Gastroesophageal sphincter (tissue), 4 donors: ENCODE measurements at places on chromosomes 7 and 10.

DNA sequence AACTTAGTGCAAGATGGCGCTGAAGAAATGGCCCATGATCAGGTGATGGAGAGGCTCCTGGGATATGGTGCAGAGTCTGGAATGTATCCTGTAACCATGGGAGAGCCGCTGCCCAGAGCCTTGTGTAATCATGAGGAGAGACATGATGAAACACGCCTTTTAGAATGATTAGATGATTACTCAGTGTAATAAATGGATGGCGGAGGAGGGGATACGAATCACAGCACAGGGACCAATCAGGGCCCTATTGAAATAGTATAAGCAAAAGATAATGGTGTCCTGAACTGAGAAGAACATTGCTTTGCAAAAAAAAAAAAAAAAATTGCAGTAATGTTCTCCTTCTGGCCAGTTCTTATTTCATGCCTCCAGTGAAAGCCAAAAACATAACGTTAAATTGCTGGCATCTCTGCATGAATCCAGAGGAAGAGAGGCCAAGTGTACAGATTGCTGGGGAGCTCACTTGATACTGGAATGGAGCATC, 668.5 kb upstream of the AUTS2 start:
- peak; percentile 61 for ATAC-seq

DNA sequence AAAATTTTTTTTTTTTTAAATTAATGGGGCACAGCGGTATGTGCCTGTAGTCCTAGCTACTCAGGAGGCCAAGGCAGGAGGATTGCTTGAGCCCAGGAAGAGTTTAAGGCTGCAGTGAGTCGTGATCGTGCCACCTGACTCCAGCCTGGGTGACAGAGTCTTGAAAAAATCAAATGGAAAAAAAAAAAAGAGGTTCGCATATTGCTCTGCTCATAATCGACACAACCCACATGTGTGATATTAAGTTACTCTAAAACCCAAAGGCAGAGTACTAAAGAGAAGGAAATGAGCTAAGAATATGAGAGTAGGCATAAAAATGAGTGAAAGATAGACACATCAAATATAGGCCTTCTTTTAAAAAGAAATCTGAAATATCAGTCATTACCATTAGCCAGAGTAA, 66.3 kb downstream of the IGF2BP3 start:
- no peak for ATAC-seq

DNA sequence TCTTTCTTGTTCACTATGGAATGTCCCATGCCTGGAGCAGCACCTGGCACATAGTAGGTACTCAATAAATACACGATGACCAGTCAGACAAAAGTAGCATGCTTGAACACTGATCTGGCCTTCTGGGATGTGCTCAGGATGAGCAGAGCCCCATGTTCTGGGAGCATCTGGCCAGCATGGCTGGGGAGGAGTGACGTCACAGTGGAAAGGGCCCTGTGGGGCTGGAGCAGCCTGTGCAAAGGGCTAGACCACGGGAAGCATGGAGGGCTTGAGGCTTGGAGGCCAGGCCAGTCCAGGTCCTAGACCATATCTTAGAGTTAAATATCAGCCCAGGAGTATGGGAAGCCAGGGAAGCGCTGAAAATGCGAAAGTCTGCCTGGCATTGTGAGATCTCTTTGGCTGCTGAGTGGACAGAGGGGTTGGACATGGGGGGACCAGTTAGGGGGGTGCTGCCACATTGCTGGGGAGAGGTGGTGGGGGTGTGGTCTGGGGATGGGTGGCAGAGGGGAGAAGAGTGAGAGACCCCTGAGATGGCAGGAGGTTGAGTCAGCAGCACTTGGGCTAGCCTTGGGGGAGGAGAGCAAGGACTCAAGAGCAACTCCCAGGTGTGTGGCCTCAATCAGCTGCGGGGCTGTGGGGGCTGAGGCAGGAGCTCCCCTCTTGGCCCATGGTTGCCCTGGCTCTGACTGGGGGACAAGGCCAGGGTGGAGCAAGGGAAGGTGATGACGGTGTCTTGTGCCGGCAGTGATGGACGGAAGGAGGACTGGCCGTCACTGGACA, 34.9 kb downstream of the ZCCHC24 start:
- ATAC-seq, result no peak

DNA sequence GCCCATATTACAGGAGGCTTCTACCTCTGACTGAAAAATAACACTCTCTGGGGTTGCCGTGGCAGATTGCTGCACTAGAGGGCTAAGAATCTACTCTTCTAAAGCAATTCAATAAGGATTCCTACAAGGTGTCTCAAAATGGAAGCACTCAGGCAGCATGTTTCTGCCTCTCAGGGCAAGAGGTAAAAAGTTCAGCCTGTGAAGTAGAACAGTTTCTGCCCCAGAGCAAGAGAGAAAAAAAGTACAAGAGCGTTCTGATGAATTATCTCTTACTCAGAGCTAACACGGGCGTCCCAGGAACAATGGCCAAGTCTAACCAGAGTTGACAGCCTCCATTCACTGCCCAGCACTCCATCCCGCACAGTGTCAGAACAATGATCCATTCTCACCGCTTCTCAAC, 71.3 kb upstream of the TES start:
- ATAC-seq, result no peak

GRCh38 chr7:70502117-70502863, 629.7 kb upstream of the GALNT17 start:
- no peak for ATAC-seq

- peak; percentile 77 for ATAC-seq
Measured at GRCh38 chr10:80177781-80178636, 27.3 kb downstream of the ANXA11 start.

DNA sequence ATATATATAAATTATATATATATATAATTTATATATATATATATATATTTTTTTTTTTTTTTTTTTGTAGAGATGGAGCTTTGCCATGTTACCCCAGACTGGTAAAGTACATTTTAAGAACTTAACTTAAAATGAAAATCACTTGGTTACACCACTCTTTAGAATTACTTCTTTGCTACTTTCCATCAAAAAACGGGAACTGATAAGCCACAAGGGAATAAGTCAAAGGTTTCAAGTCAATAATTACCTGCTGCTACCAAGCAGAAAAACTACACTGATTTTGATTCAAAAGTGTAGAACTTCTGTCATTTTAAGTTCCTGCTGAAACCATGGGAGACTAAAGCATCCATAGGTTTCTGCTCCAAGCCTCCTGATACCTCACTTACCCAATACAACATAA, 12.2 kb downstream of the PPA1 start:
- no peak for ATAC-seq

DNA sequence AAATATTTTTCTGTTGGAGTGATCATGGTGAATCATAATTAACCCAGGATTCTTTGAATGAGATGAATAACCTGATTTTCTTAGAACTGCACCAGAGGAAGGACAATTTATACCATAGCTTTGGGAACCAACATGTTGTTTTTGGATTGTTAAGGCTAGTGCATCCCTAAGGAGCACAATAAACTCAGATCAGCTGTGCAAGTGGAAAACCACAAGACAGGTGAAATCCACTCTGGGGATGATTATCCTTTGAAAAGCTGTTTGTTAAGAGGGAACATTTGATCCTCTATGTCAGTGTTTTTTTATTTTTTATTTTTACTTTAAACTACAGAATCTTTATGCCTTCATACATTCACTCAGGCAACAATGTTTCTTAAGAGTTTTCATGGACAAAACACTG, 232.1 kb upstream of the PCLO start:
- no peak for ATAC-seq

DNA sequence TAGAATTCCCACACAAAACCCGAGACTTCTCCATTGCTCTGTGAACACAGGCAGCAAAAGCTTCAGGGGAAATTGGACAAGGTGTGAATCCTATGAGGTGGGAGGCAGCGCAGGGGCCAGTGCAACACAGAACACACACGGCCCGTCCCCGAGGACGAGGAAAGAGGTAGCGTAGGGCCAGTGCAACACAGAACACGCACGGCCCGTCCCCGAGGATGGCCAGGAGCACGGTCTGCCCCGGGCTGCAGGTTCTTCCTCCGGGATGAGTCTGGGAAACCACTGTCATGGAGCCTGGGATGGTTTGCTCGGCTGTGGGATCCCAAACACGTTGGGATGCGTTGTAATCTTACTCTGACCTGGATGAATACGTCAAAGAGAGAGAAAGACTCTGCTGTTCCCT, 432.1 kb downstream of the GLRX3 start:
- ATAC-seq, result no peak

DNA sequence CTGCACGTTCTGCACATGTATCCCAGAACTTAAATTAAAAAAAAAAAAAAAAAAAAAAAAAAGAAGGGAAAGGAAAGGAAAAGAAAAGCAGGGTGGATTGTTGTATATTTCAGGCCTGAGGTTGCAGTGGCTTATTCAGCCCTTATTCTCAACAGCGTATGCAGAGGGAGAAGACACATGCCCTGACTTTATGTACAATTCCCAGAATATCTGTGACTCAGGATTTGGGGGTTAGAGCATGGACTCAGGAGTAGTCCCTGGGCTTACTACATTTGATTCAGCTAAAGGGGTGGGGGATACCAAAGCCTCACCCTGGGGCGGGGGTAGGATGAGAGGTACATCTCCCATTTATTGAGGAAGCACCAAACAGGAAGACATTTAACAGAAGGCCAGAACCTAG, 137.4 kb downstream of the MYOF start:
- no peak for ATAC-seq

DNA sequence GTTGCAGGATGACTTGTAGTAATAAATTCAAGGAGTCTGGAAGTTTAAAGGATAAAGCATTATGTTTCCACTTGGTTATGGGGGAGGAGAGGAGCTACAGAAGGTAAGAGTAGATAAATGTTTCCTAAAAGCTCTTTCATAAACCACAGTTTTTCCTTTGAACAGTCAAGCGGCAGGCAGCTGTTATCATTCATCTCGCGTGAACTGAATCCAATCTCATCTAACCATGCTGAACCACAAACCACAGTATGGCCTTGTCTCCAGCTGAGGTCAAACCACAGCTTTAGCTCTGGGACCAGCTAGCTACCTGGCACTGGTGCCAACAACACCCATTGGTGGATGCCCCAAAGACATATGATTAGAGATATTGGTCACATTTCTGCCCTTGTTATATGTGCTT, 63.3 kb downstream of the NOC3L start:
- no peak for ATAC-seq

- no peak for ATAC-seq
Measured at GRCh38 chr7:15086131-15086611, 183.6 kb upstream of the DGKB start.

- ATAC-seq, result no peak
Measured at GRCh38 chr10:8628351-8628750, 573.9 kb downstream of the GATA3 start.

GRCh38 chr7:13282377-13282980, 595.0 kb downstream of the ARL4A start:
- no peak for ATAC-seq

GRCh38 chr10:62993121-62993520, 140.0 kb upstream of the NRBF2 start:
- no peak for ATAC-seq

- ATAC-seq, result no peak
Measured at GRCh38 chr10:34759161-34759836, 55.8 kb downstream of the PARD3 start.

DNA sequence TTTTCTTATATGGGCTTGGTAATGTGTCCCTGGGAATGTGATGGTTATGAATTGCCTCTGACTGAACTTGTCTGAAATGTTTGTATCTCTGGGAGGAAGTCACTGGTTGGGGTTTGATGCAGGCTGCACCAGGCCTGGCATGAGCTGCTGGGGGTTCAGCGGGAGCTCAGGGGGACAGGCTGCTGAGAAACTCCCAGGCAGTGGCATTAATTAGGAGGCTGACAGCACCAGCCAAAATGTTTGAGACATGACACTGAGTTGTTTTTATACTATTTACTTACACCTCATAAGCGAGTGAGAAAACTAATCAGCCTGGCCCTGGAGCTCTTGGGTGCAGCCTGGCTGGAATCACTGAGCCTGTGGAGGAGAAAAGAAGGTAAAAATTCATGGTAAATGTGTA, 124.1 kb upstream of the SORCS3 start:
- ATAC-seq, result no peak

- ATAC-seq, result no peak
Measured at GRCh38 chr7:39583539-39583938, 17.3 kb downstream of the YAE1 start.

DNA sequence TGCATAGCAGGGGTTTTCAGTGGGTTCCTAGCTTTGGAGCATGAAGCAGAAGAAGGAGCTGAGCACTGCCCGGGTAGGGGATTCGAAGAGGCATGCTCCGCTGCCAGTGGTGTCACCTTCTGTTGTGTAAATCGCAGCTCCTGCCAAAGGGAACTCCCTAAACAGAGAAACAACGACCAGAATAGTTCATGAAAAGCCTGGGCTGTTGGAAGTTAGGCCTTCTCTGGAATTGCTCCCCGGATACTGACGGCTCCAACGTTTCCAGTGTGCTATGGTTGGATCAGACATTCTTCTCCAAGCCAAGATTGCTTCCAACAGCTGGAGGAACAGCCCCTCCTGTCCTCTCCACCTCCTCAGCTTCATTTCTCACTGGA, 546.0 kb upstream of the FZD8 start:
- peak; percentile 48 for ATAC-seq

DNA sequence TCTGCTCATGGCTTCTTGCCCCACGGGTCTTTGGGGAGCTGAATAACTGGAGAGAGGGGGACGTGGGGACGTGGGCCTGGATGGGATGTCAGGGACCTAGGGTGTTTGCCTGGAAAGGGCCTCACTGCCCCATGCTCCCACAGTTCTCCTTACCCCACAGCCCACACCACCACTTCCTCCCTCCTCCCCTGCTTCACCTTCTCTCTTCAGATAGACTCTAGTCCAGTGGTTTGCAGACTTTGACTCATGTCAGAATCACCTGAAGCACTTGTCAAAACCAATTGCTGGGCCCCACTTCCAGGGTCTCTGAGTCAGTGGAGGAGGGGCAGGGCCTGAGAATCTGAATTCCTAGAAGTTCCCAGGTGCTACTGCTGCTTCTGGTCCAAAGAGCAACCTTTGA, 327.4 kb downstream of the RPS24 start:
- no peak for ATAC-seq
